Left renal cortex interstitium (tissue), 4 donors: ENCODE measurements at places on chromosomes 11 and 22. TPM values are rescaled to one million over a fixed set of nuclear protein-coding genes. Genes with fewer than 3 reads are reported as not detected.

GRCh38 chr11:65170058-65170534 is at the start of gene SPDYC:
Gene SPDYC, plus strand, starts transcription at chr11:65170233. Its CDS starts 1,125 bp downstream, at chr11:65171358.
- no peak for DNase-seq

KRTAP5-1 gene
- not detected for polyA plus RNA-seq

DNA sequence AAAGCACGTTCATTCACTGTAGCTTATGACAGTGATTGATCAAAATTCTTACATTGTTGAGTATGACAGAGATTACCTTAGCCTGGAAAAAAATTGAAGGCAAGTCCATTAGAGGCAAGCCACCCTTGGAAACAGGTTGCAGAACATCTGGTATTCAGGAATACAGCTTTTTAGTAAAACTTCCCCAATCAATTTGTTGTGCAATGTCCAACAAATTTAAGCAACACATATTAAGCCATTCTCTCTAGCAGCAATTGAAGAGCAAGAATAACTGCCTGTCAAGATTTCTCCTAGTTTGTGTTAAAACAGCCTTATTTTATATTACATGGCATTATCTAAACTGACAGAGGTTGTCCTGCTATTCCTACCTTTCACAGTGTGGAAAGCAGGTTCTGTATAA is 37.0 kb downstream of the BCL2L13 start:
- DNase-seq = no peak

DNA sequence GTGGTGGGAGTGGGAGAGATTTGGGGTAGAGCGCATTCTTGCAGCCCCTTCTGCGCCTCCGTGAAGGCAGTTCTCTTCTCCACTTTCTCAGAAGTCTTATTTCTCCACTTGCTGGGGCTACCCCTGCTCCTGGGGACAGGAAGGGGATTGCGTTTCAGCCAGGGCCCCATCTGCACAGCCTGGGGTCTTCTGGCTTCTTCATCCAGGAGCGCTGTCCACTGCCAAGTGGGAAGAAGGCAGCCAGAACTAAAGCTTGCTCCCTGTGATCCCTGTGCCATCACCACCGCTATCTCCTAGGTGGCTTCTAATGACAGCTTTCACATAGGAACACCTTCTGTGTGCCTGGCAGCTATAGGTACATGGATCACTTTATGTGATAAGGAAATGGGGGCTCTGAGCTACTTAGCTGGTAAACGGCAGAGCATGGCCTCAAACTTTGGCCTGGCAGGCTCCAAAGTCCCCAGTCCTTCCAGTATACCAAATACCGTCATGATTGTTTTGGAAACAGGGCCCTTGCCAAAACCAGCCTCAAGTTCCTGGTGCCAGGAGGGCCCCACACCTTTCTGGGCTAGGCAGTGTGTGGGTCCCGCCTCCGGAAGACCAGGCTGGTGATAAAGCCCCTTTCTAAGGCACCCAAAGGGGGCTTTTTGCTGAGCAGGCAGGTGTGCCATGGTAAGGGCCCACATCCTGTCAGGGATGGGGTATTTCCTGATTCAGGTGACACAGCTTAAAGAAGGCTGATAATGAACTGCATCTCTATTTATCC is 60.4 kb upstream of the PAX6 start:
- no peak for DNase-seq

DNA sequence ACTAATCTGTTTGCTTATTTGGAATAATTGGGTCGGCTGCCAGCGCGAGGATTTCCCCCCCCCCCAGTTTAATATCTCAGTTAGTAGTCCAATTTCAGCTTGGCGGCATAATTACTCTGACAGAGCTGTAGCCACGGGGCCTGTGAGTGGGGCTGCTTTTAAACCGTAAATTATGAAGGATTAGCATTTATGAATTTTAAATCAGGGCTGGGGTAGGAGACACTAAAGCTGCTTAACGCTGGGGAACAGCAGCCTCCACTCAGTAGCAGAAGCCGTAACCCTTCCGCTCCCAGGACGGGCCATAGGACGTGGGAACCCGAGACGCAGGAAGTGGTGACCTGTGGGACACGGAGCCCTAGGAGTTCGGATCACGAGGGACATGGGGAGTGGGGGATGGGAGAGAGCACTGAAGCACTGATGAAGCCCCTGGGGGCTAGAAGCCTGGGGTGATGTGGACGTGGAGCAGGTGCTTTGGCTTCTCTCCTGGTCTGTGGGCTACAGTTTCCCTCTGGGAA is 66.2 kb upstream of the LMO1 start:
- DNase-seq = no peak

GNAZ gene
- polyA plus RNA-seq = 7.0 TPM

DNA sequence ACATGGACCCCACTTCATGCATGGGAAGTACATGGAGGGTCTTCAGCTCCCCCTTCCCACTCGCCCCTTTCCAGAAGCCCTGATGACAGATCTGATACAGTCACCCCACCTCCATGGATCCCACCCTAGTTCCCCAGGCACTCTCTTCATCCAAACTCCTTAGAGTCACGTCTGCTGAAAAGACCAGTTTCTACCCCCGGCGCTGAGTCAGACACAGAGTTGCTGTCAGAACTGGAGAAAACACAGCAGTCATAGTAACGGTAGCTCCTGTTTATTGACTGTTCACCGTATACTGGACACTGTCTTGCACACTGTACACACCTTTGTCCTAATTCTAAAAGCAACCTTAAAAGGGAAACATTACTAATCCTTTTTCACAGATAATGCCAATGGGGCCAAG is 29.1 kb downstream of the DRD2 start:
- no peak for DNase-seq

DLG2 gene
- polyA plus RNA-seq = 15.6 TPM

DNA sequence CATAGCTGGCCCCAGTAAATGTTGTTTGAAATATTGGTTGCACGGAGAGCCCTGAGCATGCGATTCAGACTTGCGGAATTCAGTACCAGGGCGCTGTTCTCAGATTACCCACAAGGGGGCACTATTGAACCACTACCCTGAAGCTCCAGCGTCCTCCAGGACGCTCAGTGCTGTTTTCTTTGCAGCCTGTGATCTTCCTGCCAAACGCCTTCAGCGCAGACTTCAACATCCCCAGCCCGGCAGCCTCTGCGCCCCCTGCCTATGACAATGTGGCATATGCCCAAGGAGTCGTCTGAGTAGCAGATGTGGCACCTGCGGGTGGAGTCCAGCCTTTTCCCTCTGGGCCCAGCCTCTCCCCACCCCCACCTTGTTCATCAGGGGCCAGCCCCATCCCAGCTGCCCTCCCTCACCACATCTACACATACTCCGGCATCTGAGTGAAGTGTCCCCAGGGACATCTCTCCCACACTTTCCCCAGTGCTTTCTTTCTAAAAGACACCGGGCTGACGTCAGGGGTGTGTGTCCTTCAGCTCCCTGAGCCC is 9.6 kb upstream of the MS4A10 start:
- DNase-seq = peak; percentile 68

GRIA4 gene
- polyA plus RNA-seq = 0.85 TPM

DNA sequence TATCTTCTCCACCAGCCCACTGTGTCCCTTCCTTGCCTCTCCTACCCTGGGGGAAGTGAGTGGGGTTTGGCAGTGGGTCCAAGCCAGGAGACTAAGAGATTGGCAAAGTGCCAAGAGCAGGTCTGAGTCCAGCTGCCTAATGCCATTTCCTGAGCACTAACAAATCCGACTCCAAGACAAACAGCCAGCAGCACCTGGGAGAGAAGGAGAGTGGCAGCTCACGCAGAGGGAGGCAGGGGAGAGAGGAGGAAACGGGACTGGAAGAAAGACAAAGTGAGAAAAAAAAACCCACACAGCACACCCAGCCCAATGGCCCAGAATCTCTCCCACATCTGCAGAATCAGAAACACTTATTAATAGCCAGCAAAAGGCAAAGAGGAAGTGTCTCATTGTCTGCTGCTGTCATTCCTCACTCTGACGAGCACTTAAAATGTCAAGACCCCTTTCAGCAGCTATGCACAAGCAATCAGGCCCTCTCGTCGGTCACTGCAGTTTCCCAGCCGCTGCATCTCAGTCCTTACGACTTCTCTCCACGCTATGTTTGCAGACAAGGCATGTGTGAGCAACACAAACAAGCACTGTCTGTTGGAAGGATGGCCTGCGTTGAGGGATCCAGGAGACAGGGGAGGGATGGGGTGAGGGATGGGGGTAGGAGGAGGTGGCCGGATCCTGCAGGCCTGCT is 558.4 kb upstream of the CADM1 start:
- no peak for DNase-seq

- no peak for DNase-seq
Observed at GRCh38 chr11:16186680-16187079, 169.7 kb downstream of the SOX6 start.
